ENCODE measurements at places on chromosomes 13 and 19.

DNA sequence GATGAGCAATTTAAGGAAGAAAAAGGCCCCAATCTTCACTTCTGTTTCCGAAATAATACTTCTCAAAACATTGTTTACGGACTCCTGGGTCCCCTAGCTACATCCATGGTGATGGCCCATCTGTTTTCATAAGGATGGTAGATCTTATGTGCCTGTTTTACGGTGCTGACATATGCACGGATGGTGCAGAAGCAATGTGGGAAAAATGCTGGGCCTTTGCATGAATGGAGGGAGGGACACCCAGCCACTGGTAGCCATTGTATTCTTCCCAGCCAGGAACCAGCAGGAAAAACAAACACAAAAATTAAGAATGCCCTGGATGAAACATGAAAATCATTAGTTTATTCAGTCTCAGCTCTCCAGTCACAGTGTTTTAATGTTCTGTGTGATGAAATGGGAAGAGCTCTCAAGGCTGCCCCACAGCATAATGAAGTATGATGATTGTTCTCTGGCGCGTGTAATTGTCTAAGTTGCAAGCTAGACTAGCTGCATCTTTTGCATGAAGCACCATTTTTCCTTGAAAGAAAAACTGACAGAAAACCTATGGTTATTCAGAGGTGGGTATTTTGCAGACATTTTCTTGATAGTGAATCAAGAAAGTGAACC lies 1201.1 kb upstream of the SLC10A2 start:
- no peak for DNase-seq

DNA sequence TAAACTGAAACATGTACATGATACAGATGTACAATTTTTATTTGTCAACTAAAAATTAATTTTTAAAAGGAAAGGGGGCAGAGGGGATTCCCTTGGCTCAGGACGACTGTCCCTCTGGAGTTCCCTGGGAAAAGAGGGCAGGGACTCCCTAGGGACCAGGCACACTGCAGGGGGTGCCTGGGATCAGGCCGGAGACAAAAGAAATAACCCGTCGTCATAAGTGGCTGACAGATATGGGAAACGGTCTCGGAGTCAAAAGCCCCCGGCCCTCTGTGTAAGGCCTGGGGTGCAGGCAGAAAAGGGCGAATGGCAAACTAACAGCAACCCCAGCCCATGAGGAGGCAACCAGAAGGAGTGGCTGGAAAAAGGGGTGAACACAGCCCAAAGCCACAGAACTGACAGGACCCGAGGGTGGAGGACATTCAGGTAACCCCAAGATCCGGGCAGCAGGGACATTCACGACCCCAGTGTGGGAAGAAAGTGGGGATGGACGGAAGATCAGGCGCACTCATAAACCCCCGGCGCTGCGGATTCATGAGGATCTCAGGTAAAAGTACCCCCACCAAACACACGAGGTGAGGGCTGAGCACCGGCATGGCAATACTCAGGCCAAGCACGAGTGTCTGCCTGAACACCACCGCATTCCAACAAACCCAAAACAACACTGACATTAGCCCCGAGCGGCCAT lies 6.7 kb downstream of the MLLT1 start:
- DNase-seq = no peak

GRCh38 chr19:16496613-16496983 lies 404 bp downstream of the C19orf44 start:
- peak; percentile 14 for DNase-seq

GRCh38 chr19:40933025-40933424 lies 51.0 kb upstream of the CYP2A7 start:
- no peak for DNase-seq

- no peak for DNase-seq
Observed at GRCh38 chr13:79382545-79383275, 23.3 kb downstream of the RBM26 start.

DNA sequence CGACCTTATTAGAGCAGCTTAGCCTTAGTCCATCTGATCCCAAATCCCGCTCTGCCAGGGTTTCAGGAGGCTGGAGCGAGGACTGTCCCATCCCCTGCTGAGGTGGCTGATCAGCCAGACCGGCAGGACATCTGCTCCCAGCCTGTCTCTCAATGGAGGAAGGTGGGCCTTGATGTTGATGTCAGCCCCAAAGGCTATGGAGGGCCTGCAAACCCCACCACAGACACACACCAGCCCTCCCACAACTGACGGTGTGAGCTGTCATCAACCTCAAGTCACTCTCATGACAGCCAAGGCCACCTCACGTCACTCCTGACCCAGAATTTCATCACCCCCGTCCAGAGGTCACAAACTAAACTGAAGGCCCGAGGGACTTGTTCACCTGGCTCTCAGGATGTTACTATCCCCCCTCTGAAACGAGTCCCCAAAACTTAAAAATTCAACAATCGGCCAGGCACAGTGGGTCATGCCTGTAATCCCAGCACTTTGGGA lies 25.5 kb downstream of the RHPN2 start:
- DNase-seq = no peak

- DNase-seq = no peak
Observed at GRCh38 chr13:49320975-49321374, 73.2 kb downstream of the CDADC1 start.

DNA sequence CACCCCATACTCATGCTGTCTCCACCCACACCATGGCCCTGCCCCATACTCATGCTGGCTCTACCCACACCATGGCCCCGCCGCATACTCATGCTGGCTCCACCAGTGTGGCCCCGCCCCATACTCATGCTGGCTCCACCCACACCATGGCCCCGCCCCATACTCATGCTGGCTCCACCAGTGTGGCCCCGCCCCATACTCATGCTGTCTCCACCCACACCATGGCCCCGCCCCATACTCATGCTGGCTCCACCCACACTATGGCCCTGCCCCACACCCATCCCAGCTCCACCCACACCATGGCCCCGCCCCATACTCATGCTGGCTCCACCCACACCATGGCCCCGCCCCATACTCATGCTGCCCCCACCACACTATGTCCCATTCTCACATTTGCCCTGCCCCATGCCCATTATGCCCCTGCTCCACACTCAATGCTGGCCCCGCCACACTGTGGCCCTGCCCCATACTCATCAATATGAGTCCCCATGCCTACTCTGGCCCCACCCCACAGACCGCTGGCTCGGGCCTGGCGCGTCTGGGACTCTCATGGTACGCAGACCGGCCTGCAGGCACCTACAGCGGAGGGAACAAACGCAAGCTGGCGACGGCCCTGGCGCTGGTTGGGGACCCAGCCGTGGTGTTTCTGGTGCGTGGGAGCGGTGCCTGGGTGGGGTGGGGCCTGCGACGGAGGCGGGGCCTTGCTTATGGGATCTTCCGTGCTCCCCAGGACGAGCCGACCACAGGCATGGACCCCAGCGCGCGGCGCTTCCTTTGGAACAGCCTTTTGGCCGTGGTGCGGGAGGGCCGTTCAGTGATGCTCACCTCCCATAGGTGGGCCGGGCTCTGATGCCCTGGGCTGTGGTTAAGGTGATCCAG lies 3.7 kb upstream of the ARHGAP45 start:
- peak; percentile 63 for DNase-seq

- no peak for DNase-seq
Observed at GRCh38 chr13:111970494-111971141, 96.3 kb upstream of the SOX1 start.

GRCh38 chr13:105202354-105202753 lies 1333.1 kb downstream of the EFNB2 start:
- DNase-seq = peak; percentile 33
